ENCODE measurements at places on chromosomes 13 and 19. TPM values are rescaled to one million over a fixed set of nuclear protein-coding genes. Genes with fewer than 3 reads are reported as not detected.

DNA sequence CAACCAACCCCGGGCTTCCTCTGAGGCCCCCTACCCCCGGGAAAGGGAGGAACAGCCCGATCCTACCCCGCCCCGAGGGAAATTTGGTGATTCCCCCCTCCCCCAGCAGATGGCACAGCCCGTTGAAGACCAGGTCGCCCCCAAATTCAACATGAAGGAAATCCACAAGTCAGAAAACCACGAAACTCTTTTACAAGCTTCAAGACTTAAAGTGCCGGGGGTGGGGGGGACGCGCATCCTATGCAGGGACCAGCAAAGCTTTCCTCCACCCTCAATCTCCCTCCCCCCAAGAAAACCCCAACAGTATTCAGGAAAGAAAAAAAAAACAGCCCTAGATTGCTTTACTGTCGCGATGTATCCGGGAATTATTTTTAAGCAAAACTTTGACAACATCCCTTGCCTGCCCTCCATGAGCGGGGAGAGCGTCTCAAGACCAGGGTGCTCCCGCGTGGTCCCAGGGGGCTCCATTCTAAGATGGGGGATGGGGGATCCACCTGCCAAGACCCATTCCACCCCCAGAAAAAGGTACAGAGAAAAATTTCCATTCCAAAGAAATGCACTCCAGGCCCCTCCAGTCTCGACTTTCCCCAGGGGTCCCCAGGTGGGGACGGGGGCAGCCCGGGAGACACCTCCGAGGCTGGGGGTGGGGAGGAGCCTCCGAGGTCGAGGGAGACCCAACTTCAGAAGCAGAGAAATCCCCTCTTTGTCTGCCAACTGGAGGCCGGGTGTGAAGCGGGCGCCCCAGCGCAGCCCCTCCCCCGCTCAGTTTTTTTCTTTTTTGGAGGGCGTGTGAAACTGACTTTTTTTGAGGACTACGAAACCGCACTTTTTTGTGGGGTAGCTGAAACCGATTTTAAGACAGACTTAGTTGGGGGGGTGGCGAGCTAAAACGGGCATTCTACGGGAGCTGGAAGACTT, 1.5 kb downstream of the TCF3 start:
- no peak for DNase-seq

Gene CGB1
- total RNA-seq = not detected

DNA sequence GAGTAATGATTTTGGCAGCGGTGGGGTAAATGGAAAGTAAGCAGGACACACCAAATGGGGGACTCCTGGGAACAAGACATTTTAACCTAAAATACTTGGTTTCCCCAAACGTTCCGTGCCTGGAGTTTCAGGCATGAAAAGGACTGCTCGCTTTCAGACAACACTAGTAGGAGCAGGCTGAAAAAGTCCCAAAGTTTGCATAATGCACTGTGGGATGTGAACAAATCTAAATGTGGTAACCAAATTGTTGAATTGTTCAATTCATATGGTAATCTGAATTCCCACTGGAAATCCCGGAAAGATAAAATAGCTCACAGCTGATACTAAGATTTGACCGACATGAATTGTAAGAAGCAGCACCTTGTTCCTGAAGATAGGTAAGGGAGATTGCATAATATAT, 467.2 kb upstream of the ARGLU1 start:
- no peak for DNase-seq

DNA sequence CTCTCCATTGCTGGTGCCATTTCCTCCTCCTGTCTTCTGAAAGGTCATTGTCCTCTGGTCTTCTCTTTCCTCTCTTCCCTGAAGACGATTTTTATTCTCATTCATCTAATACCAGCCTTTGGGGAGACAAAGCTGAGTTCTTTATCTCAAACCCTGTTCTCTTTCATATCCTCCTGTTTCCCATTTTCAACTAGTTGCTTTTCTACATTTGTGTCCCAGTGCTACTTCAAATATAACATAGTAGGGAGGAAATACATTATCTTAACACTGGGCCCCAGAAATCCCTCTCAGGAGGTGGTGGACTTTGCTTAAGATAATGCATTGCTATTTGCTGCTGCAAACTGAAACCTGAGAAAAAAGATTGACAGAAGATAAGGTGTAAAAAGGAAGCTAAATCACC, 159.1 kb downstream of the HS6ST3 start:
- no peak for DNase-seq

DNA sequence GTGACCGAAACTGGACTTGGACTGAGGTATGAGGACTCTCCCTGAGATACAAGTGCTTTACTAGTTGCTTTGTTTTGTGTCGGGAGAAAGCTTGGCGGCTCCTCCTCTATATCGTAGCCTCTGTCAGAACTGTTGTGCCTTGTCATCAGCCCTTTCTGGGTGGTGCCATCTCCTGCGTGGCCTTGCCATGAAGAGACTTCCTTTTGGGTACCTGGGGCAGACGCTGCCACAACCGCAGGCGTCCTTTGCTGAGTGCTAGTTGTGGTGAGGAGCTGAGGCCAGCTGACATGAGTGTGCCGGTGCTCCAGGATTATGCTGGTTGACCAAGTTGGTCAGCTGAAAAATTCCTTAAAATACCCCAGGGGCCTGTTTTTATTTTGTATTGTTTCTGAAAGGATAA, 124.5 kb downstream of the AKAP11 start:
- no peak for DNase-seq

DNA sequence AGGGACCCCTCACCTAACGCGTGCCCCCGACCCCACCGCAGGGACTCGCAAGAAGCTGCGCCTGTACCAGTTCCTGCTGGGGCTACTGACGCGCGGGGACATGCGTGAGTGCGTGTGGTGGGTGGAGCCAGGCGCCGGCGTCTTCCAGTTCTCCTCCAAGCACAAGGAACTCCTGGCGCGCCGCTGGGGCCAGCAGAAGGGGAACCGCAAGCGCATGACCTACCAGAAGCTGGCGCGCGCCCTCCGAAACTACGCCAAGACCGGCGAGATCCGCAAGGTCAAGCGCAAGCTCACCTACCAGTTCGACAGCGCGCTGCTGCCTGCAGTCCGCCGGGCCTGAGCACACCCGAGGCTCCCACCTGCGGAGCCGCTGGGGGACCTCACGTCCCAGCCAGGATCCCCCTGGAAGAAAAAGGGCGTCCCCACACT, 4.7 kb upstream of the MYBPC2 start:
- DNase-seq = peak; percentile 85

DNA sequence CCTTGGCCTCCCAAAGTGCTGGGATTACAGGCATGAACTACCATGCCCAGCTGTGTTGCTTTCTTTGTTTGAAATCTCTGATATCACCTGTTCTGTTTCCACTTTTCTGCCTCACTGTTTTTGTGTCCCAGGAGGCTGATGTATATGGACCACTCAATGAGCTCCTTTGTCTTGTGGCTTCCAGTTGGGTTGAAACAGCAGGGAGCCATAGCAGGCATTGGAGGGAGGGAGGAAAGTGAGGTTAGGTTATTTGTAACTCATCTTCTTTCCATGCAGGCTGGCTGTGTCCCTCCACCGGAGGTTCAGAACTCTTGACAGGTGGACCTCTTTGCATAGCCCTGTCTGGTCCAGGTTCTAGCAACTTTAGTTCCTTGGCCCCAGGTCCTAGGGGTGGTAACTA, 6.1 kb upstream of the CYP4F22 start:
- DNase-seq = no peak

DNA sequence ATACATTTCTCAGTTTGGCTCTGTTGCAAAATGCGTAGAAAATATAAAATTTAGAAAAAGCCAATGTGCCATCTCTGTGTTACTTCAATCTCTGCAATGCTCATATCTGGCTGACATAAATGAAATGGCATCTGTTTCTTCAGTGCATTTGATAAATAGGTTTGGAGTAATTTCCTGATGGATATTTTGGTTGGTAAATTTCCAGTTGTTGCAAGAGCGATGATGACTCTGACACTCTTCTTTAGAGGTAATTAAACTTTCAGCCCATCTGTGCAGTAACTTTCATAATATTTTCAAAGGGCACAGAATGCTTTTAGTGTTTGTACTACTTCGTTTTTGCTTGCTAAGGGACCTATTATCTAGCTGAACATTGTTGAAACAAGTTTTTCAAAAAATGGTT, 1286.4 kb downstream of the PCDH9 start:
- no peak for DNase-seq

DNA sequence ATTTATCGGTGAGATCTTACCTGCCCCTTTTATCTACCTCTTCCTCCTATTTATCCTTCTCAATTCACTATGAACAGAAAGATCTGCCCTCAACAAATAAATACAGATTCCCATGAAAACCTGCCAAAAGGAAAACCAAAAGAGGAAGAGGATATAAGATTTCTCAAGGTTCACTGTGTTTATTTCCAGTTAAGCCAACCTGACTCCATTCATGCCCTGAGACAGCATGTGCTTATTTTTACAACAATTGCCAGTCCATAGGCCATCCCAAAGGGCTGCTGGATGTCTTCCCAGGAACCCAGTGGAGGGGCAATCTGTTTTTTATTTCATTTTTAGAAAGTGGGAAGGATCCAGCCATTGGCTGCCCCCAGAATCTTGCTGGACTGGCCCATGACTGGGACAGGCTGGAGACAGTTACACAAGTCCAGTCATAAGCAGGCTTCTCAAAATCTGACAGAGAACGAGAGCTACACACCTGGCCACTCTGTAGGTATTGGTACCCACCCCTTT, 209.1 kb downstream of the IRS2 start:
- DNase-seq = no peak

- DNase-seq = no peak
These were observed 12.4 kb downstream of the MCF2L start for GRCh38 chr13:112981451-112981850.

DNA sequence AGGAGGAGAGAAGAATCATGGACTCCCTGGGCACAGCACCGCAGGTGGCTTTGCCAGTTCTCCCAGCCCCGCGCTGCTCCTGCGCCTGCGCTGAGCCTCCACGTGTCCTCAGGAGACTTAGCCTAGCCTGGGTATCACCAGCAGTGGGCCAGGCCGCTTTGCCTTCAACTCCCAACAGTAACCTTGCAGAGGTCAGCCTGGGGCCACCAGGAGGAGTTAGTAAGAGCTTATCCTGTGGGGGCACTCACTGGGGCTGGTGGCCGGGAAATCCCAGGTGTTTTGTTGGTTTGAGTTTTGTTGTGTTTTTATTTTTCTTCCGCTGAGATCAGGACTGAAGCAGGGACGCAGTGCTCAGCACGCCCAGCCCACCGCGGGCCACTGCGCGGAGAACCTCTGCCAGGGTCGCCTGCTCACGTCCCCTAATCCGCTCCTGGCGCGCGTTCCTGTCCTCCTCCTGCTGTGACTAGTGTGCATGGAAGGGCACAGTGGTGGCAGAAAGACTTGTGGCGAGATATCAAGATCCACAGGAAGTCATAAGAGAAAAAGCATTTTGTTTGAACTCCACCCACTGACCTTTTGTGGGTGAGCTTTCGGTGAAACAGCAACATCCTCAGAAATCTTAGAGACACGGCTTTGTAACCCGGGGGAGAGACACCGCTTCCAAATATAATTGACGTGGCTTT, 207.4 kb upstream of the RFC3 start:
- DNase-seq = peak; percentile 78

DNA sequence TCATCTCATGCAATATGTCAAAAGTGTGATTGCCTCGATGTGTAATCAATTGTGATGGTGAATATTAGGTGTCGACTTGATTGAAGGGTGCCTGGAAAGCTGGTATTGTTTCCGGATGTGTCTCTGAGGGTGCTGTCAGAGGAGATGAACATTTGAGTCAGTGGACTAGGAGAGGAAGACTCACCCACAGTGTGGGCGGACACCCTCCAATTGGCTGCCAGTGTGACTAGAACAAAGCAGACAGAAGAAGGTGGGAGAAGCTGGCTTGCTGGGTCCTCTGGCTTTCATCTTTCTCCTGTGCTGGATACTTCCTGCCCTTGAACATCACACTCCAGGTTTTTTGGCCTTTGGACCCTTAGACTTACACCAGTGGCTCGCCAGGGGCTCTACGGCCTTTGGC, 15.5 kb upstream of the CABP5 start:
- DNase-seq = no peak

DNA sequence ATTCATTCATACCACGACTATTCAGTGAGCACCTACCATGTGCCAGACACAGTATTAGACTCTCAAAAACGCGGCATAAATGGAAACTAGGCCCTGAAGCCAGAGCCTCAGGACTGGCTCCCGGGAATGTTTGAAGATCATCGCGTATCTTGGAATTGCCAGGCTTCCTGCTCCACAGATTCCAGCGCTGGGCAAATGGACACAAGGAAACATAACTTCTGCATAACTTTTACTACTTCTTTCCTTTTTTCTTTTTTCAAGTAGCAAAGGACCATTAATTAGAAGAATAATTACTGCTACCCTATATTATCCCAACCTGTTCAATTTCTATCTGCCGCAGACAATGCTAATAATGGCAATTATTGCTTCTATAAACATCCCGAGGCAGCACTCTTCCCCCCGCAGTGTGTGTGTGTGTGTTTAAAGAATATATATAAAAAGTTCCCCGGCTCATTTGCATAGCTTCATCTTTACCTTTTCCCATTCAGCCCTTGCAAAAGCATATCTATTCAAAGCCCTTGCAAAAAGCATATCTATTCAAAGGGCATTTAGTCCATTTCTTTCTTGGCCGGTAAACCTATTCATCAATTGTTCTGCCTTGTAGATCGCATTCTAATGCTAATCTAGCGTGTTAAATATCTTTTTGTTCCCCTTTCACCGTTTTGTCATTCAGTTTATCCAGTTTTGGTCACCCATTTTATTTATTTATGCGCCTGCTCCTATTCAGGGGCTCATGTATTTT, 6.1 kb downstream of the SOX21 start:
- DNase-seq = no peak

DNA sequence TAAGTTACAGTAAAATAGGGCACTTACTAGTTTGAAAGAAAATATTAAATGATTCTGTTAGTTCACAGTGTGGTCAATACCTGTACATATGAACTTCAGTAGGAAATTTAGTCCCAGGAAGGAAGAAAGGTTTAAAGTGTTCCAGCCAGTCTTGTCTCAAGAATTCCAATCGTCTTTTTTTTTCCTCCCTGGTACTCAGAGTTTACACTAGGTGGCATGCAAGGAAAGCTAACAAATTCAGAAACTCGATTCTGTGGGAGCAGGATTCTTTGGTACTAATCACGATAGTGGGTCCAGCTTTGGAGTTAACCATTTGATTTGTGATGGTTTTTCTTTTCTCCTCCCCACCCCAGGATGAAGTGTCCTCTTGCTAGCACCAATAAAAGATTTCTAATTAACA, 43.6 kb downstream of the POLR1D start:
- no peak for DNase-seq

DNA sequence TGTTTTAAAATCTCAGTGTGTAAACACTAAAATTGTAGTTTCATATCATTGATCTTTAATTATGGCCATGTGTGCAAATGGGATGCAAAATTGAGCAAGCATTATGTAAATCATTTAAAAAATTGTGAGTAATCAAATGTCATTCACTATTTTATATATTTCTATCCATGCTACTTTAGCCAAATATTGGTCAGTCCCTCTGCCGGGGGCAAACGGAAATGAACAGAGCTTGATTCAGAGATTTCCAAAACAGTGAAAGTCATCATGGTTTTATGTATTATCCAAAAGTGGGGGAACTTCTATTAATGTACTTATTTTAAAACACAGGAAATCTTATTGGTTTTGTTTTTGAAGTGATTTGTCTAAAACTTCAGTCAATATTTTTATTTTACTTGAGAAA, 219.1 kb downstream of the IRS2 start:
- no peak for DNase-seq

GRCh38 chr13:103156346-103156998, 90.3 kb upstream of the SLC10A2 start:
- no peak for DNase-seq

- DNase-seq = no peak
These were observed 84.0 kb downstream of the GPC5 start for GRCh38 chr13:91482427-91482826.

GRCh38 chr13:107960301-107960700, 255.0 kb downstream of the LIG4 start:
- no peak for DNase-seq

Measured in left ventricle myocardium inferior (tissue), 1 donor.